ENCODE measurements at places on chromosomes 3 and 15.

GRCh38 chr15:25767356-25768151 lies 95.6 kb downstream of the ATP10A start:
- no peak for DNase-seq

DNA sequence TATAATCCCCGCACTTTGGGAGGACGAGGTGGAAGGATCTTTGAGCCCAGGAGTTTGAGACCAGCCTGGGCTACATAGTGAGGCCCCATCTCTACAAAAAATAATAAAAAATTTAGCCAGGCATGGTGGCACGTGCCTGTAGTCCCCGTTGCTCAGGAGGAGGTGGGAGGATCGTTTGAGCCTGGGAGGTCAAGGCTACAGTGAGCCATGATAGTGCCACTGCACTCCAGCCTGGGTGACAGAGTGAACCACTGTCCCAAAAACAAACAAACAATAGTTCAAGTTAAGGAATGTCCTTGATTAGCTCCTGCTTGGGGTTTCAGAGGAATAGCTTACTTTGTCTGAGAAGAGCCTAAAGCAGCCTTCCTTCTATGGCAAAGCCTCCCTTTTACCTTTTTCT lies 51.7 kb upstream of the AMOTL2 start:
- DNase-seq = no peak

DNA sequence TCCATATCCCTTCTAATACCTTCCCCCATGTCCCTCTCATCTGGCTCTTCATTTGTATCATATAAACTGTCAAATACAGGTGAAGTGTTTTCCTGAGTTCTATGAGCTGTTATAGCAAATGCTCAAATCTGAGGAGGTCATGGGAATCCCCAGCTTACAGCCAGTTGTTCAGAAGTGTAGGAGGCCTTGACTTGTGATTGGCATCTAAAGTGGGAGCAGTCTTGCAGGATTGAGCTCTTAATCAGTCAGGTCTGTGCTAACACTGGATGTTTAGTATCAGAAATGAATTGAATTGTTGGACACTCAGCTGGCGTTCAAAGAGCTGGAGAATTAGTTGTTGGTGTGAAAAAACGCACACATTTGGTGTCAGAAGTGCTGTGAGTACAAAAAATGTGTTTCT lies 65.0 kb downstream of the IFT57 start:
- DNase-seq = no peak

DNA sequence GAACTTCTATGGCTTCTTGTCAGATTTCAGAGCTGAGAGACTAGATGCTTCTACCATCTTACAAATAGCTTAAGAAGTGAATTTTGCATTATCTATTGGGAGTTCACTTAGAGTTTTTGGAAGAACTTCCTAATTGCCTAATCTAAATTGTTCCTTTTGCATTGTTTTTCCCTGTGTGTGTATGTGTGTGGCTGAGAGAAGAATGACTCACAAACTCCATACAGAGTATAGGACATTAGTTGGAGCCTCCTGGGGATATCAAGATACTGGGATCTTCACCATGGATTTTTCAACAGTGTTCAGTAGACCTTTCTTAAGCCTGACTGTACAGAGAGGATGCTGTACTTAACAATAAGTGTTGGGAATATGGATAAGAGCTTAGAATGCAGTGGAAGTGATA lies 10.9 kb downstream of the TLNRD1 start:
- DNase-seq = no peak

- no peak for DNase-seq
Observed at GRCh38 chr3:6204891-6205290, 656.0 kb upstream of the GRM7 start.

DNA sequence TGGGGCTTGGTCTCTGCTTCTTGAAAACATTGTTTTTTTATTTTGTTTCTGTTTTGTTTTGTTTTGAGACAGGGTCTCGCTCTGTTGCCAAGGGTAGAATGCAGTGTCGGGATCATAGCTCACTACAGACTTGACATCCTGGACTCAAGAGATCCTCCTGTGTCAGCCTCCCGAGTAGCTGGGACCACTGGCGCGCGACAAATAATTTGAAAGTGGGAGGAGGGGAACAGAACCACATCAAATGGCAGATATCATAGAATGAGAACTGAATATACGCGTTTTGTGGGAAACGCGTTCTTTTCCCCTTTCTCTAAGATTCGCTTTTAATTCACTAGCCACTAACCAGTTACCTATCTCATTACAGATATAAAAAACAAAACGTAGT lies 641 bp upstream of the VPS13C start:
- no peak for DNase-seq

DNA sequence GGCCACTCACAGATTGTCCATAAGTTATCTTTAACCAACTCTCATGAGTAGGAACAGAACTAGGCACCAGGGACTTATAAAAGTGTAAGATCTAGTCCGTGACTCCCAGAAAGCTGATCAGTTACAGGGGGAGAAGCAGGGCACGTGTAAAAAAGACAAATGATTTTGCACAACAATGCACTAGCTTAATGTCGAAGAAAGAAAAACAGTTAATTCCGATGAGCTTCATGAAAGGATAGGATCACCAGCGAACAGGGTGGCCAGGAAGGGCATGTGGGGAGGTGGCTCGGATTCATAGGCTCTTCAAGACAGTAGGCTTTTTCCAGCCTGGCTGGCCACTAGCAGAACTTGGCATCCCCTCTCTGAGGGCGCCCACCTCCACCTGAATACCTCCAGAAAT lies 90.0 kb downstream of the IL5RA start:
- no peak for DNase-seq

- DNase-seq = no peak
Observed at GRCh38 chr15:61081027-61081322, 148.1 kb downstream of the RORA start.

GRCh38 chr3:171860830-171861535 lies 17.8 kb downstream of the TMEM212 start:
- no peak for DNase-seq

- no peak for DNase-seq
Observed at GRCh38 chr3:65729555-65729954, 309.2 kb downstream of the MAGI1 start.

DNA sequence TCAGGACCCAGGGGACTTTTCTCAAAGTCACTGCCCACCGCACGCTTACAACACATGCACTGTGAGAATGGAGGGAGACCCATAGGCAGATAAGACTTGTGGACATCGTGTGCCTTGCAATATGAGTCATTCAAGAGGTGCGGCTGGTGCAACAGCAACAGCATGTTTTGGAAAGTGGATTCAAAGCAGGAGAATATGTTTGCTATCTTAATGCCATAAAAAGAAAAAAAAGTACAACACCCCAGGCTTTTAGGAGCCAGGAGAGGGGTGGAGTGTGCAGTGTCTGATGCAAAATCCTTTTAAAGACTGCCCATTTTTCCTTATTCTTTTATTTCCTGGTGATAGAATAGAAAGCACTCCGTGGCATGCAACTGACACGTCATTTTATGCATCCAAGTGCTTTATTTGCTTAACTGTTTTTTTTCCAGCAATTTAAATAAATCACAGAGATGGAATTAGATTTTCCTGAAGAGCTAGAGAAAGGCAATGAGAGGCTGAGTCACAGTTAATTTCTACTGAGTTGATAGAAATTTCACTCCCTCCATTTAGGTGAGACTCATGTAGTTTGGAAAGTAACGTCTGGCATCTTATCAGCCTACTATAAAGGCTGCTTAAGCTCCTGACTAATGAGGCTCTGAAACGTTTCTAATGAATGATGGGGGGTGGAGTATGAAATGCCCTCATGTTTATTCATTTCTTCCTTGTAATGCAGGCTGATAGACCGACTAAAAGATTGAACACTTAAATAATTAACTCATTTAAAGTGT lies 96.4 kb downstream of the NSUN3 start:
- DNase-seq = no peak

- no peak for DNase-seq
Observed at GRCh38 chr15:96385195-96385594, 54.7 kb downstream of the NR2F2 start.

DNA sequence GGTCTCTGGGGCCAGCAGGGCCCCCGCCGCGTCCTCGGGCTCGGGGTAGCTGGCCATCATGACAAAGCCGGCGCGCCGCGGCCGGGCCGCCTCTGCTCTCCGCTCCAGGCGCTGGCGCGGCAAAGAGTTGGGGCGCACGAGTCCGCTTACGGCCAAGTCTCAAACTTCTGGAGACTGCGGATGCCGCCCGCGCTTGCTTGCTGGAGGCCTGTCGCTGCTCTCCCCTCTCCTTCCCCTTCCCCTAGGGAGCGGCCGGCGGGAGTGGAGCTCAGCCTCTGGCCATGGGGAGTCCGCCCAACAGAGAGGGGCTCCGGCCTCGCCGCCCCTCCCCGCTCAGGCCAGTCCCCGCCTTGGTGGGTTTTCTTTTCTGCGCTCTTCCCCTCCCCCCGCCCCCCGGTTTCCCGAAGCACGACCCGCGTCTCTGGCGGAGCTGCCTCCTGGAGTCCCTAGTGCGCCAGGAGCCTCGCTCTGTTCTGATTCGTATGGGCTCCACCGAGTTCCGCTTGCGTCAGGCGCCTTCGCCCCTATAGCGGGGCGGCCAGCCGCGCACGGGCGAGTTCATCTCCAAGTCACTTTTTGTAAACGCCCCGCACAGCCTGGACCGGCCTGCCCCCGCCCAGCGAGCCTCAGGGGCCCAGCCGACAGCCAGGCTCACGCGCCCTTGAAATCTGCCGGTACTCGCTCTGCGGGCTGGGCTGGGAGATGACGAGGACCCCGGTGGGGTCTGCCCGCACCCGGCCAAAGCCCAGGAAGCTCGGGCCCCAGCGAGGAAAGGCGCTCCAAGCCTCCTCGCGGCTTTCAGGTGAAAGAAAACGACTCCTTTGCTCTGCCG lies at the start of the genes FOXL2 and FOXL2NB:
TSS of gene FOXL2 (minus strand) at position 475 of the 832 bp plus-strand sequence. CDS start at position 60, 415 bp downstream.
TSS of gene FOXL2NB (plus strand) at position 555 of the 832 bp plus-strand sequence. CDS start at position 703, 148 bp downstream.
- peak; percentile 28 for DNase-seq

- DNase-seq = no peak
Observed at GRCh38 chr15:78324144-78324543, 16.0 kb upstream of the CRABP1 start.

- DNase-seq = no peak
Observed at GRCh38 chr3:156005736-156006135, 114.6 kb upstream of the KCNAB1 start.

DNA sequence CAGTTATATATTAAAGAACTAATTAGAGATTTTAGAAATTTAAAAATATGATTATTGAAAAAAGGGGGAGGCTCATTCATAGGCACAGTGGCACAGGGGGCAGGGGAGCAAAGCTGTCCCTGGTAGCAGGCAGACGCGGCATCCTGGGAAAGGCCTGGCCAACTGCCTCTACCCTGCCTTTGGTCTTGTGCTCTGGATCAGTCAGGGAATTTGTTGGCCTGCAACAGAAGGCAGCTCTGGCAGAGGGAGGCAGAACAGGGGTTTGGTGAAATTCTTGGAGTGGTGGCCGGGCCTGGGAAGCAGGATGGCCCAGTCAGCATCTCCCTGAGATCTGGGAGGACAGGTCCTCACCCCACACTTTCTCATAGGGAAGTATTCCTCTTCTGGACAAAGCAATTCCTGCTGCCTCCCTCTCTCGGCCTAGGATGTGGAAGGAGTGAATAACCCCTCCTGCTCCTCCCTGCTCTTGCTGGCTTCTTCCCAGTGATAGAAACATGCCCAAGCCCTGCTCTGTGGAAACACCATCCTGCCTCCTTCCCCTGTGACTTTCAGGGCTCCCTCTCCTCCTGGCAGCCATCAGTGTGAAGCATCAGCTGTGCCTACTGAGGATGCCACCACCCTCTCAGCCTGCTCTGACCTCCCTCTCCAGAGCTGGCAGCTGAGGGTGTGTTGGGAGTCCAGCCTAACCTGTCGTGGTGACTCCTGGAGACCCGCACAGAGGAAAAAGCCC lies 26.9 kb downstream of the PRR20G start:
- no peak for DNase-seq

DNA sequence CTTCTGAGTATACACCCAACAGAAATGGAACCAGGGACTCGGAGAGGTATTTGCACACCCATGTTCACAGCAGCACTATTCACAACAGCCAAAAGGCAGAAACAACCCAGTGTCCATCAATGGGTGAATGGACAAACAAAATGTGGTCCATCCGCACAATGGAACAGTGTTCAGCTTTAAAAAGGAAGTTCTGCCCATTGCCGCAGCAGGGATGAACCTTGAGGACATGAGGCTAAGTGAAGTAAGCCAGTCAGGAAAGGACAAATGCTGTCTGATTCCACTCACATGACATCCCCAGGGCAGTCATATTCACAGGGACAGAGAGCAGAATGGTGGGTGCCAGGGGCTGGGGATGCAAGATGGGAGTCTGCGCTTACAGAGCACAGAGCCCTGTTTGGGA lies 7.5 kb downstream of the IQSEC1 start:
- no peak for DNase-seq

DNA sequence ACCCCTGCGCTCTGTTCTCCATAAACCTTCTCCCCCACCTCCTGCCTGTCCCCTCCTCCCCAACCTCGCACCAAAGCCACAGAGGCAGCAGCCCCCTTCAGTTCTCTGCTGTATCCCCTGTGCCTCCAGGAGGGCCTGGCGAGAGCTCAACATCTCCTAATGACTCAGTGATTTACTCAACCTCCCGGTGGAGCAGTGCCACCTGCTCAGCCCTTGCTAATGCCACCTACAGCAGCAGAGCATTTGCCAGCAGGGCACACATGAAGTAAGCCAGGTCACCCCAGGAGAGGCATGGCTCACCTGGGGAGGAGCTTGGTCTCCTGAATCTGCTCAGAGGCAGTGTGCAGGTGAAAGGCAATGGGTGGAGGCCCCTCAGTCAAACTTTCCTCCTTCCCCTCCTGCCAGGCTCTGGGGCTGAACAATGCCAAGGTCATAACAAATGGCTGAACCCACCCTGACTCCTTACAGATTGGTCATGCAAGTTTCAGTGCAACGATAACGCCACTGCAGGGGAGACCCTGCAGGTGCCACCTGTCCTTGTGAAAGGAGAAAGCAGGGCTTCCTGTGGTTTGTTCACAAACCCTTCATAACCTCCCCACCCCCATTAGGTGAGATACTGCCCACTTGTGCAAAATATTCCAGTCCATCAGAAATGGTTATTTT lies 19.8 kb downstream of the TRPM1 start:
- no peak for DNase-seq

DNA sequence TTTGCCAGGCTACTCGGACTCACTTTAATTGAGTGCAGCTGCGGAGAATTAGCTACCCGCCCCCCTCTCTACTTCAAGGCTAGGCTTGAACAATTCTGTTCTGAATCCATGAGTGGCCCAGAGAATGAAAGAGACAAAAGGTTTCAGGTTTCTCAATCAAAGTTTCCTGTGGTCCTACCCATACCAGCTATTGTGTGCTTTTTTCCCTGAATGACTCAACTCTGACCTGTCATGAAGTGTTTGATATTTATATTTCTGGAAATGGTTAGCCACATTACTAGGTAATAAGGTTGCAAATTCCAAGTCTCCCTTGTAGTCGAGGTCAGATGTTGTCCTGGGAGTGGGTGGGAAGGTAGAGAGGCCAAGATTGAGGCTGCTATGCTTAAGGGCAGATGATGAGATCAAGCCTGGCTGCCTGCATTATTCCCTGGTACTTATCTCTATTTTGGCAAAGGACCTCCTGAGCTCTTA lies 392.7 kb upstream of the TBL1XR1 start:
- no peak for DNase-seq

All from CD4-positive, alpha-beta T cell treated with Interleukin-17A for 4 hours (primary cell).